ENCODE measurements at places on chromosomes 7 and 10.

GRCh38 chr7:55397617-55398016 is 32.5 kb downstream of the LANCL2 start:
- no peak for DNase-seq

DNA sequence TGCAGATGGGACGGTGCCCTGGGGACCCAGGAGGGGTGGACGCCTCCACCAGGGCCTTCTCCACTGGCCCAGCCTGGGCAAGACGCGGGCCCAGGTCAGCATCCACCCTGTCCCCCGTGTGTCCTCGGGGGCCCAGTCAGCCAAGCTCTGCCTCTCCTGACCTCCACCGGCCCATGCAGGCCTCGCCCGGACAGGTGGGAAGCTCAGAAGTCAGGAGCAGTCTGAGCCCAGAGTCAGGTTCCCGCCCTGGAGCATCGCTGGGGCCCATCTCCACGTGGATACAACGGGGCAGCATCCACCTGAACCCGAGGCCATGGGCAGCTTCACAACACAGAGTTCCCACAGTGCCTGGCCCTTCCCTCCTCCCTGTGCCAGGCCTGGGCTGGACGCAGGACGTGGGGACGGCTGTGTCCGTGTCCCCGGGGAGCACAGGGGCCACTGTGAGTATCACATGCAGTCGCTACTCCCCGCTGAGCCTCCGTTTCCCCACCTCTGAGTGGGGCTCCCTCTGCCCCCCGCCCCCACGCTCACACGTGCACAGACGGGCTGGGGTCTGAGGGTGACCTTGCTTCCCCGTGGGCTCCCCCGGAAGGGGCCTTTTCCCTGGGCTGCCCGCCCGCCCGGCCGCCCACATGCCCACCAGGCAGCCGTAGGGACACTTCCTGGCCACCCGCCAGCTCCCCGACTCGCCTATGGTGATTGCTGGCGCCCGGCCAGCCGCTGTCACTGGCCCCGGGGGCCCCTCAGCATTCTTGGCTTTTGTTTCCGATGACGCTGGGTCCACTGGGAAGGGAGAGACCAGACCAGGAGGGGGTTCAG is 64.3 kb downstream of the PDGFA start:
- peak; percentile 67 for DNase-seq

DNA sequence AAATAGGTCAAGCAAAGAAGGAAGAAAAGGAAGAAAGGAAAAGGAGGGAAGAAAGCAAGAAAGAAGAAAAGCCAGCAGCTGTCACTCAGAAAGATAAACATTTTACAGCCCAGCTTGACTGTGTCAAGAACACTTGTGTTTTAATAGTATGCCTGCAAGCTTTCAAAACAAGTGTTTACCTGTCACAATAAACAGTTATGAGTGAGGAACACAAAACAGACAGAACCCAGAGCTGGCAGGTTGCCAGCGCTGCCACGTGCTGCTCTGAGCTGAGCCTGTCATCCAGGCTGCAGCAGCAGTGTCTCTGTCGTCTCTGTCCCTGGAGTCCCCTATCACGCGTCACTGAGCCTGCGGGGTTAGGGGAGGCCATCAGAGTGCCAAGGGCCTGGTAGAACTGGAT is 827.6 kb upstream of the AUTS2 start:
- DNase-seq, result no peak

DNA sequence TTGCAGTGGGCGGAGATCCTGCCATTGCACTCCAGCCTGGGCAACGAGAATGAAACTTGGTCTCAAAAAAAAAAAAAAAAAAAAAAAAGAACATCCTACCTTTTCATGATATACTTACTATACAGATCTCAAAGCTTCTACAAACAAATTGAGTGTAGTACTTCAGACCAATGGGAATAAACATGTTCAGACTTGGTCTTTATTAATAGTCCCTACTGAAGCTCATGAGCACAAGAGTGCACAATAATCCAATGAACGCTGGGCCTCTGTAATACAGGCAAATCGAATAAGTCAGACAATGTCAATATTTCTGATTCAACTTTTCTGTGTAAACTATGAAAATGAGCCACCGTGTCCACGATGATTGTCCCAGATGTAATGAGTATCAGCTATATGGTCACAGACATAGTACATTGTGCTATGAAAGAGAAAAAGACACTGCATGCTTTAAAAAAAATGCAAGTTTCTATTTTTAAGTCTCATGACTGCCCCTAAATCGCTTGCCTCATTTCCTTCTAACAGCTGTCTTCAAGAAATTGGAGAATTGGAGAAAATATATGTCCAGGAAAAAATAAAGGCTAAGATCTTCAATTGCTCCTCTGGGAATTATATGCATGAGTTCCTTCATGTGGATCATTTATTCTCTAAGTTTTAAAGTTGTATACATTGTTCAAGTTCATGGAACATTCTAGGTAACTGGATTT is 64.0 kb upstream of the CTTNBP2 start:
- DNase-seq, result no peak

DNA sequence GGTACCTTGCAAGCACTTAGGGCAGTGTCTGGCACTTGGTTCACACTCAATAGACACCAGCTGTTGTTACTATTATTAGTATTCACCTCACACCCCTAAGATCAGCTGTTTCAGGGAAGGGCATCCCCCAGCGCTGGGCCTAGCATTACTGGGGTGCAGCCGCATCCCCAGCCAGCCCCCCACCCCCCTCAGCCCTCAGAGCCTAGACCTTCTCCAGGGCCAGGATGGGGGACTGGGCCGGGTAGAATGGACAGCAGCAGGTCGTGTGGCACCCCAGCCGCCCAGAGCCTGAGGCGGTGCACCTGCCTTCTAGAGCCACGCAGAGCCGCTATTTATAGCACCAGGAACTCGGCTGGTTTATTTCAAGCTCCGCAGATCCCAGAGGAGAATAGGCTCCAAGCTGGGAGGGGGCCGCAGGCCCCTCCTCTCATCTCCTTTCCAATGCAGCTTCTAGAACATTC is 60.5 kb downstream of the GTF2IRD1 start:
- DNase-seq, result no peak

DNA sequence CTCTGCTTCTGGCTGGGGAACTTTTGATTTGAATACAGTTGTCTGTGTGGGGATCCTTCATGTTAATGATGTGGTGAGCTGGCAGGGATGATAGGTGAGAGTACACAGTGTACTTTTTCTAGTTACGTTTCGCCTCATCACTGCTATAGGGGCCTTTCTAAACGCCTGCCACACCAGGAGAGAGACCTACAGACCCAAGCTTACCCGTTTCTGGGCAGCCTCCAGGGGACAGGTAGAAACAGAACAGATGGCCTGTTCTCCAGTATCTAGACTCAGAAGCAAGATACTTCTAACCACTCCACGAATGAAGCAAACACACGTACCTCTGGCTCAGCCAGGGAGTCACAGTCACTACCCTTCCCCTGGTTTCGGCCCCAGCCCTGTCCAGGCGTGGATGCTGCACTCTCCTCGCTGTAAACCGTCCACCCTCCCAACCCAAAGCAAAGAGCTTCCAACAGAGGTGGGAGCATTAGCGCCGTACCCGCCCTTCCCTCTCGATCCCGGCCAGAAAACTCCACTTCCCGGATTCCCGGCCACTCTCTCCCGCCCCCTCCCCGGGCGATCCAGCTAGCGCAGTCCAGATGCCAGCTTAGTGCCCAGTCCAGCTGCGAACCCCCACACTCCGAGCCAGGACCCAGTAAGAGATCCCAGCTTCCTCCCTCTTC is 1.2 kb downstream of the CCDC6 start:
- peak; percentile 38 for DNase-seq

DNA sequence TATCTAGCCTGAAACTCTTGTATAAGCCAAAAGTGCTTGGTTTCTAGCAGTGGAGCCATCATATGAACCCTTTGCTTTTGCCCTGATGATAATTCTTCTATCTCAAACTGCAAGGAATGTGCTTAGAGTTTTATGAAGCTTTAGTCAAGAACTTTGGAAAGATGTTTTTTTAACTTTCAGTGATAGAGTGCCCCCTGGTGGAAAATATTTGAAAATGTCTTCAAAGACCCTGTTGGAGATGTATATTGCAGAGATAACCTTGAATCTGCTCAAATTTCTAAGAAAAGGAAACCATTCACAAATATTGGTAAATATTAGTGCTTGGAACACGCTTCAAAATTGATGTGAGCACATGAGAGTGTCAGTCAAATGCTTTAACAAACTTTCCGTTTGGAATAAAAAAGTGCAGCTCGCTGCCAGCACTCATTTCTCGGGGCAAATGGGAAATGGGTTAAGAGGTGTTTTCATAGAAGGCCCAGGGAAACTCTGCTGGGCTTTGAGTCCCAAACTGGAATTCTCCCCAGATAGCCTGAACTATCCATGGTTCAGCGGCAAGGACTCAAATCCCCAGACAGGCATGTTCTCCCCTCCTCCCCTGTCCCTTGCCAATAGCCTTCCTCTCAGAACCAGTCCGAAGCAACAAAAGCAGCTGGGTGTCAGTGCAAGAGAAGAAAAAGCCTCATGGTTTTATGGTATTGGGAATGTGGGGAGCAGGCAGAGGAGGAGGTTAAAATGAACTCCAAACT is 129.3 kb downstream of the MYOF start:
- peak; percentile 58 for DNase-seq

DNA sequence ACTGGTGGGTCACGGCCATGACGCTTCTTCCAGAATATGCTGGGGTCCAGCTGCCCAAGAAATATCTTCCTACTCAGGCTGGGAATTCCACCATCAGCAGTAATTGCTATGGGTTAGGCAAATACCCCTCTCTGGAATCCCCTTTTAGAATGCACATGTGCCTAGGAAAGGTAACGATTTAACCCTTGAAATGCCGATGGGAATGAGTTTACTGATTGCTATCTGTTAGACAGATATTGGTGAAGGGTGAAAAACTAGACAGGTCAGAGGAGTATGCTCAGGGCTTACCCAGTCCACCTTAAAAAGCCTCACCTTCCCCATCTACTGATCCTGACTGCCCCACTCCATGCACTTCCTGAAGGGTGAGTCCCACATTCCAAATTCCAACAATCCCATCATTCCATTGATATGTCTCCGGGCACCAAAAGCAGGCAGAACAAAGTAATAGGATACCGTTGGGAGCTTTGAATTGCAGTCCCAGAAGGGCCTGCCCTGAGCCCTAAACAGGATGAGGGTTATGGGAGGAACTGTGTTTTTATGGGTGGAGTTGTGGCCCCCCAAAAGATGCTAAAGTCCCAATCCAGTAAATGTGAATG is 59.3 kb downstream of the DLG5 start:
- no peak for DNase-seq

DNA sequence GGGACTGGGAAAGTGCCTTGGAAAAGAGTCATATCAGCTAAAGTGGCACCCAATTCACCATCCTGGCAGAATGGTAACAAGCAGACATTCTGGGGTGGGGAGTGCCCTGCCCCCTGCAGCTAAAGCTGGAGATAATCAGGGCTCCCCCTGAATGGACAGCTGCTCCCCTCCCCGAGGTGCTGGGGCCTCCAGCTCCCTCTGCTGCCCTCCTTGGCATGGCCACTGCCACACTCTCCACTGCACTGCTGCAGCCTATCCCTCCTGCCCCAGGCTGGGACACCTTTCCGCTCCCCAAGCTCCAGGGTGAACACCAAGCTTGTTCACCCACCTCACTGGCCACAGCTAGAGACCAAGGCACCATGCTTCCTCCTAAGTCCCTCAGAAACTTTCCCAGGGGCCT is 9.8 kb upstream of the PARD3 start:
- DNase-seq, result peak; percentile 34

GRCh38 chr10:1324903-1325302 is 268.7 kb downstream of the WDR37 start:
- DNase-seq, result no peak

- no peak for DNase-seq
Measured at GRCh38 chr7:102426268-102427018, 6.9 kb upstream of the ORAI2 start.

DNA sequence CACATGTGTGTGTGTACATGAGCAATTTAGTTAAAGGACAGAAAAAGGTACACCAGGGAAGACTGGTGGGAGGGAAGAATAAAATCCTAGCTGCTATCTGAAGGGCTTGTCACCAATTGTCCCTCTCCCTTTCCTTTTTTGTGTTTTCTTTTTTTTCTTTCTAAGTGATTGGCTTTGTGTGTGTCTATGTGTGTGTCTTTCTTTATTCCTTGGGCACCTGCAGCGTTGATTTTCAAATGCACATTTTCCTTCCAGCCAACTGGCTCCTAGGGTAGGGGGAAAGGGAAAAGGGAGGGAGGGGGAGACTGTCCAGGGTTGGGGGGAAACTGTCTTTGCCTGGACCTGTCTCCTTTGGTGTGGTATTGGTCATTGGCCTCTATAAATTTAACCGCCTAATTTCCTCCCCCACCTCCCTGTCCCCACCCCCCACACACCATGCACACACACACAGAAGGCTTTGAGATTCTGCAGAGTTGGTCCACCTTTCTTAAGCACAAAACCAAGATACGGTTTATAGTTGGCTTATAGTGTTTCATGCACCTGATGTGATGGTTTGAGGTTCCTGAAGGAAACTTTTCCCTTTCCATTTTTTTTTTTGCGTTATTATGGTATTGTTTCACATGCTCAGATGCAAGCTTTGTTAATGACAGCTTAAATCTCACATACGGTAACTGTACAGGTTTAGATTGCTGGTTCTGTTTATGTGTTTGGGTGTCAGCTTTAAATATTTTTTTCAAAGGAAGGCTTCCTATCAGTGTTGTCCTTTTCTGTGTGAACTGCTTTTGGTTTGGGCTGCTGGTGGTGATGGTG is 2.6 kb downstream of the AUTS2 start:
- DNase-seq, result no peak

- no peak for DNase-seq
Measured at GRCh38 chr7:133940368-133940767, 186.8 kb upstream of the LRGUK start.

DNA sequence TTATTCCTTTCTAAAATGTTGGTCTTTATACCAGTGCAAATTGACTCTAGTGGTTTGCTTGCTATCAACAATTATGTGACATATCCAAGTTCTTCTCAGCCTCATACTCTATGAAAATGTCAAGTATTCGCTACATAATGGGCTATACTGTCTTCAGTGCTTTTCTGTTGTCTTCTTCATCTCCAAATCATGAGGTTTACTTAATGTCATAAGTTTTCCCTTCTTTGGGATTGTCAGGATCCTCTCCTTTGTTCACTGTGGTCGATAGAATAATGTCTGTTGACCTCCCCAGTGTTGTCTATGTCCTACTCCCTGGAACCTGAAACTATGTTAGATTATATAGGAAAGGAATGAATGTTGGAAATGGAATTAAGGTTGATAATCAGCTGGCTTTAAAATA is 16.4 kb upstream of the RALA start:
- DNase-seq, result no peak
